Activated CD4-positive, alpha-beta memory T cell treated with anti-CD3 and anti-CD28 coated beads for 36 hours (primary cell): ENCODE measurements at places on chromosomes 2 and 18.

DNA sequence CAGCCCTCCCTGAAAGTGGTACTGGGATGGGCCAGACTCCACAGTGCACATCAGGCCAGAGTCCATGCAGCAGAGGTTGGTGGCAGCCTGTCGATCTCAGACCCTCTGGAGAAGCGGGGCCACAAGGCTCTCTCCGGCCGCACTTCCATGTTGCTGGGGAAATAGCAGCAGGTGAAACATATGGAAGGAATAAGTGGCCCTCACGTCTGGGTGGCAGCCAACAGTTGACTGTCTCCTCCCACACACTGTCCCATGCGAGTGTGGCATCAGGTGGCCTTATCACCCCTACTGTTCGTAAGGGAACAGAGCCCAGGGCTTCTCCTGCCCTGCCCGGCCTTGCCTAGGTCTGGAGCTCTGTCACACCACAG is 58.1 kb upstream of the FOSL2 start:
- H3K36me3 ChIP-seq = peaks cover 6% of the 10 kb centered on the region
- no peak for DNase-seq
- H3K4me1 ChIP-seq = no peaks in the 10 kb centered on the region
- no peak overlapping the region for H3K4me3 ChIP-seq
- no peak overlapping the region for H3K27ac ChIP-seq

- H3K27ac ChIP-seq = no peak overlapping the region
- H3K36me3 ChIP-seq = no peaks in the 10 kb centered on the region
- H3K4me3 ChIP-seq = no peak overlapping the region
- H3K27me3 ChIP-seq = no peaks in the 10 kb centered on the region
- H3K4me1 ChIP-seq = peaks cover 37% of the 10 kb centered on the region
- peak; percentile 6 for DNase-seq
Observed at GRCh38 chr2:128314348-128315121, 4.1 kb downstream of the HS6ST1 start.

DNA sequence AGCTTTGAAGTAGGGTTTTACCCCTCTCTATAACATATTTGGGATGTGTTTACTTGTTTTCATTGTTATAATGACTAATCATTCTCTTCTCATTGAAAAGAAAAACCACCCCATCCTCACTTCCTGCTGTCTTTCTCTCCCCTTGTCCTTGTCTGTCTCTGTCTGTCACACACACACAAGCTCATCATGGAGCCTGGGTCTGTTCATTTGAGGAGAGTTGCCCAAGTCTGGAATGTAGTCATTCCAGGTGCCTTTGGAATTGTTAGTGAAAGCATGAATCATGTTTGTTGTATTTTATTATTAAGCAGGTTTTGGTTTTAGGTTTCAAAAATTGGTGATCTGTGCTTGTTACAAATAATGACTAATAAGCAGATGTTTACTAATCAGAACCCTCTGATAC is 133.5 kb upstream of the IL1R2 start:
- peaks cover 21% of the 10 kb centered on the region for H3K36me3 ChIP-seq
- no peak overlapping the region for H3K4me3 ChIP-seq
- no peak overlapping the region for H3K27ac ChIP-seq
- no peak for DNase-seq

DNA sequence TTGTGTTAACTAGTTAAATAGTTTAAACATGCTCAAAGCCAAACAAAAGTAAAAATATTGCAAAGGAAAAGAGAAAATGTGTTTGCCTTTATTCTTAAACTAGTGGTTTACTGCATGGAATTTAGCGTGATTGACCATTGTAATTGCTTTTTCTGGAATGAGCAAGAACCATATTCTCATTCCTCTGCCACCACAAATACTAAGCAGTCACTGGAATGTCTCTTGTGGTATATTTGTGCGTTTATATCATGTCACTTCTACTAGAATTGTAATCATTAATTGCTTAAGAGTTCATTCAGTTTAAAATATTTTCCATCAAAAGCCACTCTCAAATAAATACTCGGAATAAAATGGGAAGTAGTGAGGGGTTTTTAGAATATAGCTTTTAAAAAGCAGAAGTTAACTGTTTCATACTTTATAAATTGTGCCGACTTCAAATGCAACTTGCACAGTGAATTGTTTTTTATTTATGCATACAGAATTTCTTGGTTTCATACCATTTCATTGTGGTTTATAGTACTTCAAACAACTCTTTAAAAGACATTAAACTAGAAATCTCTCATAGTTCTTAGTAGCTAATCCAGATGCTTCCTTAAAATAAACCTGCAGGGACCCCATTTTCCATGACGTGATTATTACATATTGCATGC is 288.1 kb downstream of the EPHA4 start:
- peaks cover 5% of the 10 kb centered on the region for H3K27me3 ChIP-seq
- H3K4me1 ChIP-seq = no peaks in the 10 kb centered on the region
- no peaks in the 10 kb centered on the region for H3K36me3 ChIP-seq
- H3K27ac ChIP-seq = no peak overlapping the region
- DNase-seq = no peak

- peak overlapping the region; percentile 97 for H3K27ac ChIP-seq
- no peaks in the 10 kb centered on the region for H3K27me3 ChIP-seq
- H3K4me3 ChIP-seq = no peak overlapping the region
- H3K36me3 ChIP-seq = no peaks in the 10 kb centered on the region
- no peak for DNase-seq
- peaks cover 43% of the 10 kb centered on the region for H3K4me1 ChIP-seq
Observed at GRCh38 chr18:51151185-51151567, 46.3 kb downstream of the MEX3C start.

- no peaks in the 10 kb centered on the region for H3K4me1 ChIP-seq
- no peaks in the 10 kb centered on the region for H3K27me3 ChIP-seq
- H3K4me3 ChIP-seq = no peak overlapping the region
- no peaks in the 10 kb centered on the region for H3K36me3 ChIP-seq
Observed at GRCh38 chr18:60880184-60880583, 453.0 kb upstream of the CDH20 start.

DNA sequence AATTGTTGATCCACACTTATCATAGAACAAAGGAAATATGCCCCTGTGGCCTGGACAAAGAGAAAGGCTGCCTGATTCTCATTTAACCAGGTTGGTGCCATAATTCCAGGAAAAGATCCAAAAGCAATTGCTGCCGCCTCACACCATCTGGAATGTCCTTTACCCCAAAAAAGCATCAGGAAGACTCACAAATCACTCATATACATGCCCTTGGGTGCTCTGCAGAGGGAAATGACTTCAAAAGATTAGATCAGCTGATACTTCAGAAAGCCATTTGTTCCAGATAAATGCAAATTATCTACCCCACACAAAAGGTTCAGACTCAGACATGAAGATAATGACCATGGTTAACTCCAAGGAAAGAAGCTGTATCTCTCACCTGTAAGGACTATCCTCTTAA is 285.8 kb downstream of the C1D start:
- H3K4me1 ChIP-seq = no peaks in the 10 kb centered on the region
- H3K4me3 ChIP-seq = no peak overlapping the region
- H3K27ac ChIP-seq = no peak overlapping the region
- no peak for DNase-seq

GRCh38 chr2:85655961-85656417 is 12.0 kb downstream of the SFTPB start:
- no peak for DNase-seq
- peaks cover 2% of the 10 kb centered on the region for H3K4me1 ChIP-seq
- H3K27ac ChIP-seq = no peak overlapping the region
- H3K36me3 ChIP-seq = peaks cover 14% of the 10 kb centered on the region
- no peaks in the 10 kb centered on the region for H3K27me3 ChIP-seq

DNA sequence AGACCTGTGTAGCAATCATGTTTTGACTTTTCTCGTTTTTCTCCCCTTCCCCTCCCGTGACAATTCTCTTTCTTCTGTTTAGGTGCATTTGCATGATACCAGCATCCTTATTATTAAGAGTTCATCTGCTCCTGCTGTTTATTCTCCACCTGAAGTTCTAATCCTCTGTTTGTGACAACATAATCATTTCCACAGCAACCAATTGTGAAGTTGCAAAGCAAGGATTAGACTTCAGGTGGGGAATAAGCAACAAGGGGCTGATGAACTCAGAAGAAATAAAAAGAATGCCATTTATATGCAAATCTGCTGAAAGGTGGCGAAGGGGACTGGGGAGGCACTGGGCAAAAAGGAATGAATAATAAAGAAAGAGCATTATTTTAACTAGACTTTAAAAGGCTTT is 124.8 kb upstream of the LINC00305 start:
- H3K27ac ChIP-seq = no peak overlapping the region
- no peak for DNase-seq
- H3K36me3 ChIP-seq = no peaks in the 10 kb centered on the region
- no peaks in the 10 kb centered on the region for H3K27me3 ChIP-seq
- no peaks in the 10 kb centered on the region for H3K4me1 ChIP-seq

DNA sequence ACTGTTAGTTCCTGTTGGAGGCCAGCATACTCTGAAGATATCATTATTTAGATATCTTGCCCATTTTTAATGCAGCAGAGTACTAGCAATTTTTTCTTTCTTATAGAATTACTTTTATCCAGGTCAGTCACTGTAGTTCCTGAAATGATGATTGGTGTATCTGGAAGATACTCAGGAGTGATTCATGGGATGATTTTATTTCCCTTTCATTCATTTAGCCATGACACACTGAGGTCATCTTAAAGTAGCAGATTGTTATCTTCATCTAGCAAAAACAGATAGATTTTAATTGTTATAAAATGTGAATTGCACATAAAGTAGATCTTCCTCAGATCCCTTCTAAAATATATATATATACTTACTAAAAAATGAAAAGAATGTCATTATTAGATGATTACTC is 109.1 kb downstream of the PIK3C3 start:
- H3K4me3 ChIP-seq = no peak overlapping the region
- no peak overlapping the region for H3K27ac ChIP-seq
- H3K4me1 ChIP-seq = peaks cover 4% of the 10 kb centered on the region

GRCh38 chr2:127662937-127663565 is 12.3 kb downstream of the LIMS2 start:
- DNase-seq = no peak
- no peaks in the 10 kb centered on the region for H3K4me1 ChIP-seq
- H3K4me3 ChIP-seq = no peak overlapping the region
- no peaks in the 10 kb centered on the region for H3K36me3 ChIP-seq
- no peak overlapping the region for H3K27ac ChIP-seq
- H3K27me3 ChIP-seq = peaks cover 46% of the 10 kb centered on the region

DNA sequence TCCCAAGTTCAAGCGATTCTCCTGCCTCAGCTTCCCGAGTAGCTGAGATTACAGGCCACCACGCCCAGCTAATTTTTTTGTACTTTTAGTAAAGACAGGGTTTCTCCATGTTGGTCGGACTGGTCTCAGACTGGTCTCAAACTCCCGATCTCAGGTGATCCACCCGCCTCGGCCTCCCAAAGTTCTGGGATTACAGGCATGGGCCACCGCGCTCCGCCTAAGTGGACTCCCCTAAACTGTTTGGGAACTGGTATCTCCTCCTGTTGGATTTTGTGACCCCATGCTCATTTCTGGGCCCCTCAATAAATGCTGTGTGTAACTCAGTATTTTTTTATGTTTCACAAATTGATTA is 5.2 kb downstream of the SCTR start:
- H3K4me3 ChIP-seq = no peak overlapping the region
- H3K36me3 ChIP-seq = no peaks in the 10 kb centered on the region
- H3K27me3 ChIP-seq = peaks cover 25% of the 10 kb centered on the region
- no peaks in the 10 kb centered on the region for H3K4me1 ChIP-seq

DNA sequence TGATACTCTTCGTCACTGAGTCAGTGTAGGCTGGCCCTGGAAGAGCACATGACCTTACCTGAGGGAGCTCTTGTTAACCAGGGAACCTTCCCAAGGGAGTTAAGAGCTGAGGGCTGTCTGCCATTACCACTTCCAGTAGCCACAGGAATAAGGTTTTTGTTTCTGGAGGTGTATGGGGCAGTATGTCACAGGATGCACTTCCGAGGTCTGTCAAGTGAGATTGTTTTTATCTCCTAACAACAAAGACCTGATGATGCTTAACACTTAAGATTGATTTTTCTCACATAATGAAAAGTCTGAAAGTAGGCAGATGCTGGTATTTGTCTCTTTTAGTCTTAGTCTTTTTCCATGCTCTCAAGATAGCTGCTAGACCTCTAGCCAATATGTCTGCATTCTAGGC is 41.8 kb downstream of the PSMA8 start:
- no peak for DNase-seq
- no peaks in the 10 kb centered on the region for H3K36me3 ChIP-seq
- peaks cover 4% of the 10 kb centered on the region for H3K4me1 ChIP-seq

DNA sequence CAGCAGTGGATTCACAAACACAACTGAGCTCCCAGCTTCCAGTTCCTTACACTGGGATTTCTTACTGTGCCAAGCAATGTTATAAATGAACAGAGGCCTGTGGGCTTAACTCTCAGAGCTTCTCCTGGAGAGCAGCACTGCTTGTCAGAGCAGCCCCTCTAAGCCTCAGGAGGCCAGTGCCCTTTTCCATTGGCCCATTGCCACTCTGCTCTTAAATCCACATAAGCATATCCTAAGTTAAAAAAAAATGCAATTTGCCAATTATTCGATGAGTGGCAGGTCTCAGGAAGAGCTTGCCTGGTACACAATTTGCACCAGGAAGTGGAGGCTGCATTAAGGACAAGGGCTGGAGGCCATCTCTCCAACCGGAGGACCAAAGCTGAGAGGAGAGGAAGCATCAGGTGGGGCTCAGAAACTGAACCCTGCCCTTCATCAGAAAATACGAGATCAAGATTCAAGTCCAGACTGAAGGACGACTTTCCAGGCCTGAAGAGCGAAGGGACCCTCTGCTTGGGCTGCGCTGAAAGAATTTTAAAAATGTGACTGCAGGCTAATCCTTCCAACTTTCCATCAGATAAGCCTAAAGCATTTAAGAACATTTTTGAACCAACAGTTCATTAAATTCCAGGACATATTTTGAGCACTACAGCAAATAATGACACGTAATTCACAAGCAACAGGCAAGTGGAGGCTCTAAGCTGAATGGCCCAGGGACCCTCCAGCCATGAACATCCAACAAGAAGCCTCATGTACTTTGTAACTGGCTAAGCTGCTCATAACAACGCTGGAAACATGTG is 28.4 kb upstream of the PXDN start:
- no peak overlapping the region for H3K4me3 ChIP-seq
- peaks cover 5% of the 10 kb centered on the region for H3K27me3 ChIP-seq
- H3K36me3 ChIP-seq = no peaks in the 10 kb centered on the region
- no peaks in the 10 kb centered on the region for H3K4me1 ChIP-seq

DNA sequence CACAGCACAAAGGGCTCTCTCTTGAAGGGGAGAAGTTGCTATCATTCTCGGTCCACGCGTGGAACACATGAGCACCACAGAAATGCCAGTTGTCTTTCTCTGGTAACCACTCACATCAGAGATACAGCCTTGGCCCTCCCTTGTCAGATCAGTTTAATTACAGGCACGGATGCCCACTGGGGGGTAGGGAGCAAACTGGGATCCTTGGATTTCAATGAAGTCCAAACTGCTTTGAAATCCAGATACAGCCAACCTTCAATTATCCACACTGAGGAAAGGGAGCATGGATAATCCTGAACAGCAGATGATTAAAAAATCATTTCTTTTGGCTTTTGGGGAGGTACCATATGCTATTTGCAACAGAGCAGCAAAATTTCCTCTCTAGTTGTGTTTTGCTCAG is 63.7 kb upstream of the DAPL1 start:
- H3K36me3 ChIP-seq = no peaks in the 10 kb centered on the region
- H3K4me1 ChIP-seq = peaks cover 3% of the 10 kb centered on the region
- no peaks in the 10 kb centered on the region for H3K27me3 ChIP-seq
